Hematopoietic multipotent progenitor cell treated with erythropoietin and hydrocortisone succinate and interleukin-3 and kit ligand, for 17 days (in vitro differentiated cells): ENCODE measurements at places on chromosomes 4 and X.
A peak's percentile ranks its signal among the peaks of the same experiment; 100 is the strongest.

GRCh38 chrX:152343306-152343705 is 107.8 kb downstream of the GABRA3 start:
- DNase-seq = no peak

GRCh38 chr4:75087865-75088264 is 154.9 kb downstream of the PARM1 start:
- no peak for DNase-seq

DNA sequence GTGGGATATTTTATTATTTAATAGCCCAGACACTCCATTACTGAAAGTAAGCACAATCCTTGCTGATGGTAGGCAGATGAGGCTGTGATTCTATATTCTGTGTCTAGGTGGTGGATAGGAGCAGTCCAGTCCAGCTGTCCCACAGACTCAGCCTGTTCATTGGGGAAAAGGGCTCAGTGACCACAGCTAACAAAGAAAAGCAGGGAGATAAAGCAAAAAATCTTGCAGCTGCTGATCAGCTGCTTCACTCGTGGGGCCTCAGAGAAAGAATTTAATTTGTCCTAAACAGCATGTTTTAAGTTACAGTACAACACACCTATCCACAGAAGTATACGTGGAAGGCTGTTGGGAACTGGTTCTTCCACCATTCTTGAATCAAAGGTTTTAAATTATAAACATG is 40.7 kb upstream of the ANK2 start:
- no peak for DNase-seq

DNA sequence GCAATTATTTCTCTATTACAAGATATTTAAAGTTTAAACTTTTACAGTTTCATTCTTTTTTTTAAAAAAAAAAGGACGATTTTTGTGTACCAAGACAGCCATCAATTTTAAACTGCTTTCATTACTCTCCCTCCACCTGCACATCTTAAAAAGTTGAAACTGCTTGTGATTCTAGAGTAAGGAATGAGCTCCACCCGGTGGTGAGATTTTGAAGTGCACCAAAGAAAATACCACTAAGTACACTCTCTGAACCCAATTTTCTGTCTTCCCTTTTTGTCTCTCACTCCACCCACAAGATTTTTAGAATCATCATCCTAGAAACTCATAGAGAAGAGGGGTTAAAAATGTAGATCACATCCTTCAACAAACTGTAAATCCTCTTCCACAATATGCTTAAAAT is 91.3 kb upstream of the WDR44 start:
- peak; percentile 10 for DNase-seq

DNA sequence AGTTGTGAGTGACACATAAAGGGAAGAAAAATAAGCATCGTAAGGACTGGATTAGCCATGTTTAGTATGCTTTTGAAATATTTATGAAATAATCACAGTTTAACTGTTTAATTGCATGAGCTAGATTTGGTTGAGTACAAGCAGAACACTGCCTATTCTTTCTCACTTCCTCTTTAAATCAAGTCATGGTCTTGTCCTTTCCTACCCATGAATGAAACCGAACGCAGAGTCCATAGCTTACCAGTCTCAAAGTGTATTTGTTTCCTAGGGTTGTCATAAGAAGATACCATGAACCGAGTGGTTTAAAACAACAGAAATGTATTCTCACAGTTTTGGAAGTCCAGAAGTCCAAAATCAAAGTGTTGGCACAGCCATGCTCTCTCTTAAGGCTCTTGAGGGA is 684.0 kb upstream of the MAGEB2 start:
- DNase-seq = no peak

- no peak for DNase-seq
Measured at GRCh38 chr4:112747036-112747435, 110.1 kb downstream of the LARP7 start.
